ENCODE measurements at places on chromosomes 16 and 17.
A peak's percentile ranks its signal among the peaks of the same experiment; 100 is the strongest.

DNA sequence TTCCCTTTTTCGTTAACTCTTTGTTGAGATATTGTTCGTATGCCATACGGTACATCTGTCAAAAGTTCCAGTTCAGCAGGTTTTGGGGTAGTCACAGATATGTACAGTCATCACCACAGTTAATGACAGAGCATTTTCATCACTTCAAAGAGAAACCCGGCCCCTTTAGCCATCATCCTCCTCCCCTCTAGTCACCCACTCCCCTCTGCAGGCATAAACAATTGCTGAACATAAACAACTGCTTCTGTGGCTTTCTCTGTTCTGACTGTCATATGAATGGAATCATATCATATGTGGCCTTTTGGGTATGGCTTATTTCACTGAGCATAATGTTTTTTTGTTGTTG, 59.3 kb downstream of the RNF213 start:
- DNase-seq = no peak

DNA sequence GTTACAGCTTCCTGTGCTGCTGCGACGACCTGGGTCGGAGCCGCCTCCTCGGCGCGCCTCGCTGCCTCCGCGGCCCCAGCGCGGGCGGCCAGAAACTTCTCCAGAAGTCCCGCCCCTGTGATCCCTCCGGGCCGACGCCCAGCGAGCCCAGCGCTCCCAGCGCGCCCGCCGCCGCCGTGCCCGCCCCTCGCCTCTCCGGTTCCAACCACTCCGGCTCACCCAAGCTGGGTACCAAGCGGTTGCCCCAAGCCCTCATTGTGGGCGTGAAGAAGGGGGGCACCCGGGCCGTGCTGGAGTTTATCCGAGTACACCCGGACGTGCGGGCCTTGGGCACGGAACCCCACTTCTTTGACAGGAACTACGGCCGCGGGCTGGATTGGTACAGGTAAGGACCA, 746 bp downstream of the HS3ST2 start:
- no peak for DNase-seq

GRCh38 chr17:6831661-6832263, at the start of gene TEKT1:
TEKT1 (minus strand) TSS chr17:6831729; CDS start chr17:6830376, 1,353 bp downstream.
- peak; percentile 76 for DNase-seq

- DNase-seq = no peak
These were observed 158.1 kb upstream of the ASIC2 start for GRCh38 chr17:33451221-33451620.

DNA sequence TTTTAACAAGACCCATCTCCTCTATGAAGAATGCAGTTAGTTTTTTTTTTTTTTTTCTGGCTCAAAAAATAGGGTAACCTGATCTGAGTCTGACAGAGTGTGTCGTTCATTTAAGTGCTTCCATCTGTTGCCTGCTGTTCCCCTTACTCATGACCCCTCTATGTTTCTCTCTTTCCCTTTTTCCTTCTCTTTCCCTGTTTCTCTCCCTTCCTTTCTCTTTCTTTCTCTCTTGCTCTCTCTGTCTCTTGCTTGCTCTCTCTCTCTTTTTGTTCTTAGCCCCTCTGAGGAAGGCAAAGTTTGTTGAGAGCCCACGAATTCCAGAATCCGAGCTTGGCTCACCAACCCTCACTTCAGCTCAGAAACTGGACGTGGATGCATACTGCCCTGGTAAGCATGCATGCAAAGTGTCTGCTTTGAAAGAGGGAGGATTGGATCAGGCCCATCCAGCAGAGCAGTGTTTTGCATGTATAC, 185.0 kb downstream of the TANC2 start:
- DNase-seq = peak; percentile 15

- no peak for DNase-seq
These were observed 53.6 kb downstream of the ABAT start for GRCh38 chr16:8727857-8728618.

DNA sequence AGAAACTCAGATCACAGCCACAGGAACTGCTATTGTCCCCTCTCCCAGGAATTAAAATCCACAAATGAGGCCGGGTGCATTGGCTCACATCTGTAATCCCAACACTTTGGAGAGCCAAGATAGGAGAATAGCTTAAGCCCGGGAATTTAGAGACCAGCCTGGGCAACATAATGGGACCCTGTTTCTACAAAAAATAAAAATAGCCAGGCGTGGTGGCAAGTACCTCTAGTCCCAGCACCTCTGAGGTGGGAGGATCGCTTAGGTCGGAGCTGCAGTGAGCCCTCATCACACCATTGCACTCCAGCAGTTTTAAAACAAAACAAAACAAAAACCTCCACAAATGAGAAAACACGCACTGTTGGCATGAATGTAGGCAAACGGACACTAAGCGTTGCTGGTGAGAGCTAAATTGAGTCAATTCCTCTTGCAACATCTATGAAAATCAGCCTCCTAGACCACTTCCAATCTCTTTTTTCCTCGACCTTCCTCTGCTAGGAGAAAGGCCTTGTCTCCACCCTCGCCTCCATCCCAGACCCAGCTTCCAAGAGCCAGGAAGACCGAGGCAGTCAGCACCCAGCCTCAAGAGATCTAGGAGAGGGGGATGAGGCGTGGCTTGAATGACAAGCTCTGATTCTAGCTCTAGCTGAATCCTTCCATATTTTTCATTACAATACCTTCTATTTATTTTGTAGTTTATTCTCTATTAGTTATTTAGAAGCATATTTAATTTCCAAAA, 14.8 kb downstream of the TLE7 start:
- DNase-seq = no peak

- DNase-seq = no peak
These were observed 176.2 kb downstream of the CYLD start for GRCh38 chr16:50917950-50918703.

DNA sequence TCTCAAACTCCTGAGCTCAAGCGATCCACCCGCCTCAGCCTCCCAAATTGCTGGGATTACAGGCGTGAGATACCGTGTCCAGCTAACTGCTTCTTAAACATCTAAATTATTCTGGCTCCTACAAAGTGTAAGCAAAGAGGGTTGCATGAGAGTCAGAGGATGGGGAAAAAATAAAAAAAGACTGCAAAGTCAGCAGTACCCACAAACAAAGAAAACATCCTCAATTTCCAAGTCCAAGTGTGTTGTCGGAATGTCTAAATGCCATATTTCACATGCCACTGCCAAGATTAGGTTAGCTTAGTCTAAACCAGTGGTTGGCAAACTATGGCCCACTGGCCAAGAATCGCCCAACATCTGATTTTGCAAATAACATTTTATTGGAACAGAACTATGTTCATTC, 13.0 kb upstream of the PHLPP2 start:
- DNase-seq = no peak

DNA sequence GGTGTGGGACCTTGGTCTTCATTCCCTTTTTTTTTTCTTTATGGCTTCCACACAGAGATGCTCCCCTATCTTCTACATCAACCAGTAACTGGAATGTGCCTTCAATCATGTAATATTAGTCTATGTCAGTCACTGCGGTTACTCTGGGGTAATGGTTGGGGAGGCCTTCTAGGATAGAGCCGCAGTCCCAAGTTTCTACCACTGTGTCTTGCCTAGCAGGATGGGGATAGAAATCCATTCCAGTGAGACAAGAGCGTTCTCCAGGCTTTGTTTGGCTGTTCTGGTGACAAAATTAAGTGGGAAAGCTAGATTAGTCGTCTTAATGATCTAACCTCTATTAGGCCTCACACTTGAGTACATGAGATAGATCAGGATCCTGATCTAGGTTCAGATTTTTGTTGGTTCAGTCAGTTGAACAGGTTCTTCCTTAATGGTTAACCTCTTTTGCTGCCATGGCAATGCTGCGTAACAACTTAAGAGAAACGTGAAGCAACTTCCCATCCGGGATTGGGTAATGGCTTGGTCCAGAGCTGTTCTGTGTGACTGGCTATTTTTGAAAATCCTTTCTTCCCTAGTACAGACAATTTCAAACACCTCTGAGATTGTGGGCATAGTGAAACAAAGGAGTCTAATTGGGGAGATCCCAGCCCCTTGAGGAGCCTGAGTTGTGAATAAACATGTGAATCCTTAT, 8.7 kb downstream of the MSL1 start:
- no peak for DNase-seq

DNA sequence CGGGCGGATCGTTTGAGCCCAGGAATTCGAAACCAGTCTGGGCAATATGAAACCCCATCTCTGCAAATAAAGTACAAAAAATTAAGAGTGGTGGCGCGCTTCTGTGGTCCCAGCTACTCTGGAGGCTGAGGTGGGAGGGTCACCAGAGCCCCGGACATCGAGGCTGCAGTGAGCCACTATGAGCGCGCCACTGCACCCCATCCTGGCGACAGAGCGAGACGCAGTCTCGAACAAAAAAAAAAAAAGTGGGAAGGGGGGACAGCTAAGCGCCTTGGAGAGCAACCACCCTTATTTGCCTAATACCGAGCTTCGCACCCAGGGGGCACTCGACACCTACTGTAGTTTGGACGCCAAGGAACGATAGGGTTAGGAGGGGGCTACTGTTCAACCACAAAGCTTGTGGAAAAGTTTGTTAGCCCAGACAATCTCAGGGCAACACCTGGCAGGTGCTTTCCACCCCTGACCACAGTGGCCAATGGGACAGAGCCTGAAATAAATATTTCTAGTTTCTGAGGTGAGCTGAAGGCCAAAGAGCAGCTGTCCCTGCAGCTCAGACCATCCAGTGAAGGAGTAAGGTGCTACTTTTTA, 847 bp upstream of the PSMC3IP start:
- DNase-seq = peak; percentile 80

DNA sequence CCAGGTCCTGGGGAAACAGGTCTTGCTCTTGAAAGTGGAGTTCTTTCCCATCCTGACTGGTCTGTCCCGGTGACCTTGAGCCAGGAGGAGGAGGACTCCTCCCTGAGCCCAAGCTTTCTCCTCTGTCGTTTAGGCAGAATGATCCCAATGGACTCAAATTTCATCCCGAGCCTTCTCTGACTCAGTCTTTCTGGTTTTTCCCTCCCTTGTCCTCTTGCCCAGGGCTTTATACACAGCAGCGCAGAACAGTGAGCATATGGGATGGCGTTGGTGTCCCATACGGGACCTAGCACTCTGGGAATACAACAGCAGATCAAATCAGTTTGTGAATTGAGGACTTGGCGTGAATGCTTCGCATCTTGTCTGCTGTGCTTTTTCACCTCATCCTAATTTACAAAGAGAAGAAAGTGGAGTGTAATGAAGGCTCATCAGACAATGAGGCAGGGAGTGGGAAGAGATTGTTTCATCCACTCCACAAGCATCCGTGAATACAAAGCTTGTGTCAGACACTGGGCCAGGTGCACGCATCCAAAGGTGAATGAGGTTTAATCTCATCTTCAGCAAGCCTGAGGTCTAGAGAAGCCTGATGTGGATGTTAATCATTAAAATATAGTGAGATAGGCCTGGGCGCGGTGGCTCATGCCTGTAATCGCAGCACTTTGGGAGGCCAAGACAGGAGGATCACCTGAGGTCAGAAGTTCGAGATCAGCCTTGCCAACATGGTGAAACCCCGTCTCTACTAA, 1.1 kb upstream of the XYLT1 start:
- DNase-seq = peak; percentile 38

DNA sequence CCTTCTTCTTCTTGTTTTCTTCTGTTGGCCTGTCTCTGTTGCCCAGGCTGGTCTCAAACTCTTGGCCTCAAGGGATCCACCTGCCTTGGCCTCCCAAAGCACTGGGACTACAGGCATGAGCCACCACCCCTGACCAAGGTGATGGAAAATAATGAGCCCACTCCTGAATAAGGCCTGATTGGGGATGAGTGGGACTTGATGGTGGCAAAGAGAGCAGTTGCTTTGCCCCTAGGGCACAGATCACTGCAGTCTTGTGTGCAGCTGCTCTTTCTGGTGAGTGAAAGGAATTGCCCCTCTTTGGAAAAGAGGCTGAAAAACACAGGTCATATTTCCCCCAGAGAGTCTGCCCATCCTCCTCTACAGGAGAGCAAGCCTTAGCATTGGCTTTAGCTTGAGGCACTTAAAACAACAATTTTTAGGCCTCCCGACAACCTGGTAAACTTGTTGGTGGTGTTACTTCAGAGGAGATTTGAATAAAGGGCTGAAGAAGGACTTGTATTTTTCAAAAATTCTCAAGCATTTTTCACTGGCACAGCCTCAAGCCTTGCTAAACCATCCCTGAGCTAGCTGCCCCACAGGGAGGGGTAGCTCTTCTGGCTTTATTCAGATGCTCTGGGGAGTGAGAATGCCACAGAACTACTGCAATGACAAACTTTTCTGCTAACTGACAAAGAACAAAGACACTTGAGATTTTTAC, 6.1 kb upstream of the PDP2 start:
- DNase-seq = no peak

DNA sequence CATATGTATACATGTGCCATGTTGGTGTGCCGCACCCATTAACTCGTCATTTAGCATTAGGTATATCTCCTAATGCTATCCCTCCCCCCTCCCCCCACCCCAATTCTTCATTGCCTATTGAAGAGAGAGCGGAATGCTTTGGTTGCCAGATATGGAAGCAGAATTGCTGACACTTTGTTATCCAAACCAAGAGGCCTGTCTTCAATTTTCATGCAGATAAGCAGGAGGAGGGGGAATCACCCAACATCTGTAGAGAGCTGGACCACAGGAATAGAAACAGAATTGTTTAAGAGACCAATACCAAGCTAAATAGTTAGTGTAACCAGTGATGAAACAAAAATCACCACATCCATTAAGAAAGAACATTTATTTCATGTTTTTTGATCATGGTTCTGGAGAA, 7.1 kb downstream of the ASPA start:
- no peak for DNase-seq

GRCh38 chr16:12305847-12306801, 329.6 kb downstream of the SNX29 start:
- DNase-seq = no peak

DNA sequence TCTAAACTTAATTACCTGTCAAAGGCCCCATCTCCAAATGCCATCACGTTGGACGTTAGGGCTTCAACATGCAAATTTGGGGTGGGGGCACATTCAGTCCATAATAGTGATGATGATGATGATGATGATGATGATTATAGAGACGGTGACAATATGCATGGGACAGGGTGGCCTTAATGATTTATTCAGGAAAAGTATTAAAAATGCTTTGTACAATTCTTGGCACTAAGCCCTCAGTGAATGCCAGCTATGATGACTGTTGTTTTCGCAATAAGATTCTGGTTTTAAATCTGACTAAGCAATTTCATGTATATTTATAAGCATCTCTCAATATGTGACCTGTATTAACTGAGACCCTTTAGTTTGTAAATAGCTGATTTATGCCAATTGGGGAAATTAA, 106.3 kb downstream of the C16orf95 start:
- no peak for DNase-seq

- DNase-seq = no peak
These were observed 79.4 kb downstream of the IRF8 start for GRCh38 chr16:85978291-85978775.
